ENCODE measurements at places on chromosomes 3 and 15.

DNA sequence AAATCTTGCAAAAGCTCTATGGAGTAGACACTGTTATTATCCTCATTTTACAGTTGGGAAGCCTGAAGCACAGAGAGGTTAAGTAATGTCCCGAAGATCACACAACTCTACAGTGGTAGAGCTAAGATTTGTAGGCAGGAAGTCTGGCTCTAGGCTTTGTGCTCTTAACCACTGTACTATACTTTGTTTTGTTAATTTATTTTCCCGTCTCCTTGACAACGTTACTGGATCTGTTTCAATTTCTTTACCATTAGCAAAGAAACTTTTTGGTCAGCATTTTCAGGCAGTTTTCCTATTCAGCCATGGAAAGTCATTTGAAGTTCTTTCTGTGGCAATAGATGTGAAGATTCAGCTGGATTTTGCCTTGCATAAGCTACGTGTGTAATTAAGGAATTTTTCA lies 51.7 kb downstream of the OTOL1 start:
- no peak for DNase-seq

DNA sequence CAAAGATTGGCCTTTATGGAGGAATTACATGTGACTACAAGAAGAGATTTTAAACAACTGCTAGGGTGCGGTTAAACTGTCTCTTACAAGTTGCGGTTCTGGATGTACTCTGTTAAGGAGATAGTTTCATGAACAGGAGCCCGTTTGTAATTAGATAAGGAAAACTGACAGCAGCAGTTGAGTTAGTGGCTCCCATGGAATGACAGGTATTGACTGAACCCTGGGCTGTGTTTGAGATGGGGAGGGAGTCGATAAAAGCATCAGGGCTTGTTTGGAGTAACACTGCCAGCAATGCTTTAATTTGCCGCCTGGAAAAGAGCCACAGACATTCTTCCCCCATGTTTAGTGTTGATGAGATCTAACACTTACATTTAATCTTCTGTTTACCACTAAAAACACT lies 139.9 kb downstream of the ROBO2 start:
- DNase-seq, result no peak

GRCh38 chr15:69451951-69452691 lies 497 bp upstream of the RPLP1 start:
- no peak for DNase-seq

DNA sequence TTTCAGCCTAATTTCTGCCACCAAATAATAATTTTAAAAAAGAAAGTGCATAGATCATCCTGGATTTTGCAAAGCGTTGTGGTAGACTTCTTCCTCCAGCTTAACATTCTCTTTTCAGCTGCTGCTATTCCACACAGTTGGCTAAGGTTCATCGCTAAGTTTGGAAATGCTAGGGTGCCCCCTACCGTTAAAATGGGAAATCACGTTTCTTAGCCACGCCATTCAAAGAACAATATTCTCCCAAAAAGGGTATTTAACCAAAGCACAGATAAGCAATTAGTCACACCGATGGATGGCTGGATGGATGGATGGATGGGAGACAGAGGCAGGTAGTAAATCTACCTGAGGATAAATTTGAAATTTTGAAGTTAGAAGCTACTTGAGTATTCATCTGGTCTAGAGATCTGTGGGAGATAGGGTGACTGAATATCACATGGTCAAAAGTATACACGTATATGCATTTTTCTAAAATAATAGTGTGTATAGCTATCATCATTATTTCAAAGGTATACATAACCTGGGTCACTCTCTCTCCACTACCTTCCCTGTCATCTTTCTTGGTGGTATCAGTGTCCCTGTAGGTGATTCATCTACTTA lies 67.2 kb downstream of the EFHB start:
- DNase-seq, result peak; percentile 10

DNA sequence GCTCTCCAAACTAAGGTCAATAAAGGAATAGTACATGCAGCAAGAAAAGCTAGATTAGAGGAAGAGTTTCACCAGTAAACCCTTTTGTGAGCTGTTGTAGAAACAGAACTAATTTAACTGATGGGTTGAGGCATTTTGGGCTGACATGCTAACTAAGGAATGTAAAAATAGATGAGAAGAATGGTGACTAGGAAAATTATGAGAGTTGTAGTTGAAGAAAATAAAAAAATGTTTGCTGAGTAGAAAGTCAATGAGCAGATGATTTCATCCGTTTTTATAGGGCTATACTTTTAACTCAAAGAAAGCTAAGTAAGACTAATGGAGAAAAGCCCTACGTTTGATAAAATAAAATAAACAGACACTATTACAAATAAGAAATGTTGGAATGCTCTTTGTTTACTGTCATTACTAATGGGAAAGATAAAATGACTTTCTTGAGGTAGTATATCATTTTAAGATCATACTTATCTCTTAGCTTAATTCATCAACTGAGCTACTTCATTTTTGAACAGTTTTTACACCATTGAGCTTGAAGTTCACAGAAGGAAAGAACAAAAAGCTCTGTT lies 209.4 kb upstream of the DPH6 start:
- no peak for DNase-seq

DNA sequence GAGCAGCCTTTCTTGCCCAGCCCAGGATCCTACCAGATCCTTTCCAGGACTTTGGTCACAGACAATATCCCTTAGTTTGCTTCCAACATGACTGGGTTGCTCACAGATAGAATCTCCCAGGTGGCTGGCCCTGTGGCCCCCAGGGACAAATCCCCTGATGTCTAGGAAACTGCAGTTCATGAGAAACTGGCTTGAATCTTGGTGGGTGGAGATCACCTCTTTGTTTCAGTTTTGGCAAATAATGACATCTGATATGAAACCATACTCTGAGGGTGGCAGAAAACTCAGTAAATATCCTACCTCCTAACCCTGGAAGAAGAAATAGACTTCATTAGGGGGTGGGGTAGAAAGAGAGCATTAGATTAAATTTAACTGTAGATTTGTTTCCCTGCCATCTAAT lies 44.1 kb upstream of the PFN2 start:
- DNase-seq, result no peak

DNA sequence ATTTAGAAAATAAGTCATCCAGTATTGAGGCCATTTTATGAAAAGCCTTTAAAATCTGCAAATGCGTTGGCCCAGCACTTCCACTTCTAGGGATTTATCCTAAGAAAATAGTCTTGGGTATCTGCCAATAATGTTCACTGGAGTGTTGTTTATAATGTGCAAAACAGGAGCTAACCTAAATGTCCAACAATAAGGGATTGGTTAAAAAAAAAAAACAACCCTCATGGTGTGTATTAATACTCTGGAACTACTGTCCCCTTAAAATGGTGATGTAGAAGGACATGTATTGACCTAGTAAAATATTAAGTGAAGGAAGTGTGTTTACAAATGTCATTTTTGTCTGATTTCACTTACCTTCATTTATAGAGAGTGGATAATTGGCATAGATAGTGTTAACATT lies 58.0 kb downstream of the IGF1R start:
- DNase-seq, result no peak

DNA sequence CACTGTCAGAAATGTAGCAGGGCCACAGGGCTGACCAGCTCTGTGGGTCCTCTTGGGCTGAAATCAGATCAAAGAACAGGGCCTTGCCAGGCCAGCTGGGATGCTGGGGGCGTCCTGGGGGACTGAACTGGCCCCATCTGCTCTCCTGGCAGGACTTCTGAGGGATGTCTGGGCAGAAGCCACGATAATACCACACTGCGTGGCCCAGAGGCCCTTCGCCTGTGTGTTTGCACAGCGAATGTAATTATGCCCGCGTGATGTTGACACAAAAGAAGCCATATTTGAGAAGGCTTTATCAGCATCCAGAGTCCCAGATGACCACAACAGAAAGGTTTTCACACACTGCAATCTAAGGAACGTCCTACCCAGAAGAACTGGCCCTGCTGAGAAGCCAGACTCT lies 174.0 kb downstream of the RAB11A start:
- DNase-seq, result no peak

DNA sequence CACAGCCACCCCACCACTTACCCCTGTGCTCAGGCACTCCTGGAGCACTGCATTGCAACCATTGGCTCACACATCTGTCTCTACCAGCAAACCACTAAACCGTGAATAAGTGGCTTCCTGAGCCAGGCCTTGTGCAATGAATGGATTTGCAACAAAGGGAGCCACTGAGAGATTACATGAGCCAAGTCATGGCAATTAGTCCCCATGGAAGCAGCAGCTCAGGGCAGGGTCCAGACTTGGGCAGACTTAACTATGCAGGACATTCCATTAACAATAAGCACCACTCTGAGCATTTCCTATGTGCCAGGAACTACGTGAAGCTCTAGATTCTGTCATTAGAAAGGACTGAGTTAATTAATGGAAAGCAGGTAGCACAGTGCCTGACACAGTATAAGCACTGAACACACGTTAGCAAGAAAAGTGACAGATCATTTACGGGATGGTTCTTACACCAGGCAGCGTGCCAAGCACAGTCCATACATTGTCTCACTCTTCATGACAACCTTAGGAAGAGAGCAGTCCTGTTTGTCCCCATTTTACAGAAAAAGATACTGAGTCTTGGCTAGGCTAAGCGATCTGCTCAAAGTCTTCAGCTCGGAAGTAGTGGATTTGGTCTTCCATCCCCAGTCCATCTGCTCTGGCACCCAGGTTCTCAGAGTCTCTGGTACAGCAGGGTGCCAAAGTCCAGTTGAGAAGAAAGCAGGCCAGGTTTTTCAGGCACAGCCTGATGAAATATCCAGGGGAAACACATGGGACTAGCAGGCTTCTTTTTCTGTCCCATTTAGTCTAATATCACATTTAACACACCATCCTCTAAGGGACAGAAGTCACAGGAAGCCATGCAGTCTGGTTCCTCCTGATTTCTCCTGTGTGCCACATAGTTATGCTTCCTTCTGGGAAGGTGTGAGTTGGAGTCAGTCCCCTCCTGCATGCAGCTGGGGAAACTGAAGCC lies 44.1 kb downstream of the LIPC start:
- no peak for DNase-seq

DNA sequence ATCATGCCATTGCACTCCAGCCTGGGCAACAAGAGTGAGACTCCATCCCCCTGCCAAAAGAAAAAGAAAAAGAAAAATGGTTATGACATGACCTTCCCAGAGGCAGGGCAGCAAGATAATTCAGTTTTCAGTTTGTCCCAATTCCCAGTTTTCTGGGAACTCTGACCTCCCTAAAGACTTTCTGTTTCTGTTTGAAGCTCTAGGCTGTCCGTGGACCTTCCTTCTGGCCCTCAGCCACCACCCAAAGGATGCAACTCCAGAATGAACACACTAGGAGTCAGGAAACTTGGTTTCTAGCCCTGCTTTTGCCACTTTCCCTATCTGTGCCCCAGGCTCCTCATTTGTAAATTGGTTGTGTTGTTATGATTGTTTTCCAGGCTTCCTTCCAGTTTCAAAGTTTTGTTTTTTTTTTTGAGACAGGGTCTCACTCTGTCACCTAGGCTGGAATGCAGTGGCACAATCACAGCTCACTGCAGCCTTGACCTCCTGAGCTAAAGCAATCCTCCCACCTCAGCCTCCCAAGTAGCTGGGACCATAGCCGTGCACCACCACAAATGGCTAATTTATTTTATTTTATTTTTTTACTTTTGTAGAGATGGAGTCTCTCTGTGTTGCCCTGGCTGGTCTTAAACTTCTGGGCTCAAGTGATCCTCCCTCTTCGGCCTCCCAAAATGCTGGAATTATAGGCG lies 68.6 kb downstream of the CDC25A start:
- DNase-seq, result no peak

DNA sequence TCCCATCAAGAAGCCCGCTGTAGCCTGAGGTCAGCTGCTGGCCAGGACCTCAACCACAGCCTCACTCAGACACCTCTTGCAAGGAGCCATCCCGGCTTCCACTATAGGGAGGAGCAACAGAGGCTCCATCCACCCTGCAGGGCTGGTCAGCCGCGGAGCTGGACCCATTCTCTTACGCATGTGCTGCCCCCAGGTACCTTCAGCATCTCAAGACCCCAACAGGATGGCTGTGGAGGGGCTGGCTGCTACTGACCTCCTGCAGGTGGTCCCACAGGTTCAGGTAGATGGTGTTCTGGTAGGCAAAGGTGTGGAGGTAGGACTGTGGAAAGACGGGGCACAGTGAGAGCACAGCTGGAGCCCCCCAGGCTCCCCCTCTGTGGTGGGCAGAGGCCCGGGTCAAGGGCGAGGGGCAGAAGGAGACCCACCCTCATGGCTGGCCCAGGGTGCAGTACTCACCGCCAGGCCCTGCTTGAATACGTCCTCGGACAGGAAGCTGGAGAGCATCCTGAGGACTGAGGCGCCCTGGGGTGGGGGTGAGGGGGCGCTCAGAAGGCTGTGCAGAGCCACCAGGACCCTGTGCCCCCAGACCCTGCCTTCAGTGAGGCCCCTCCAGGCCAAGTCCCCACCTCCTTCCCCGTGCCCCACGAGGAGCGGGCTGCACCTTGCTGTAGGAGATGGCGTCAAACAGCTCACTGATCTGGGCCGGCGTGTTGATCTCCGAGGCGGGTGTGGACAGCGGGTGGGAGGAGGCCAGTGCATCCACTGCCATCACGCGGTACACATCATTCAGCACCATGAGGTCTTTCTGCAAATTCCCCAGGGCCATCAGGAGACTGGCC lies 11.4 kb downstream of the ANPEP start:
- DNase-seq, result no peak

Data from activated T-cell treated with anti-CD3 and anti-CD28 coated beads for 4 hours (primary cell).